OCI-LY7 (cell line): ENCODE measurements at places on chromosomes 12 and 14.
A peak's percentile ranks its signal among the peaks of the same experiment; 100 is the strongest.

GRCh38 chr12:51048661-51049251 lies 629 bp downstream of the LETMD1 start:
- DNase-seq: peak; percentile 41

- no peak for DNase-seq
These were observed 2.0 kb upstream of the OAS3 start for GRCh38 chr12:112936264-112936663.

DNA sequence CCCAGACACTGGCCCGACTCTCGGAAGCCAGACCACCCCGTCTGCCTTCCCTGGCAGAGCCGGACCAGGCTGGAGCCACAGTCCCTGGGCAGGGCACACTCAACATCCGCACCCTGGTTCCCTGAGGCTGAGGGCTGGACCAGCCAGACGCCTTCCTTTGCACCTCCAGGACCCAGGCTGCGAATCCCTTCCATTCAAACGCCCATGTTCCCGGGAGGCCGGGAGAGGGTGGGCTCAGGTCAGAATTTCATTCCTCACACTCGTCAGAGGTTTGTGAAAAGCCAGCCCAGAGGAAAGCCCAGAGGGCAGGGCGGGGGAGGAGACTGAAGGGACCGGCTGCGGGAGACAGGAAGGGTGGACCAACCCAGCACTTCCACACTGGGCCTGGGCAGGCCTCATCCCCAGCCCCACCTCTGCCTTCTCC lies 58.7 kb downstream of the LRRC74A start:
- no peak for DNase-seq

GRCh38 chr12:92065018-92065499 lies 80.6 kb downstream of the BTG1 start:
- peak; percentile 23 for DNase-seq

- DNase-seq: no peak
These were observed 695.7 kb upstream of the USP15 start for GRCh38 chr12:61564466-61564865.

DNA sequence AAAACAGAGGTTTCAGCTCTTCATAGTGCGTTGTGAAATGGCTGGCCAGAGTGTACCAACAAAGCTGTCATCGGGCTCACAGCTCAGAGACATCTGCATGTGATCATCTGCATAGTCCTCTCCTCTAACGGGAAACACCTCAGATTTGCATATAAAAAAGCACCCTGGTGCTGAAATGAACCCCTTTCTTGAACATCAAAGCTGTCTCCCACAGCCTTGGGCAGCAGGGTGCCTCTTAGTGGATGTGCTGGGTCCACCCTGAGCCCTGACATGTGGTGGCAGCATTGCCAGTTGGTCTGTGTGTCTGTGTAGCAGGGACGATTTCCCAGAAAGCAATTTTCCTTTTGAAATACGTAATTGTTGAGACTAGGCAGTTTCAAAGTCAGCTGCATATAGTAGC lies 14.3 kb upstream of the PAPLN start:
- DNase-seq: peak; percentile 31

DNA sequence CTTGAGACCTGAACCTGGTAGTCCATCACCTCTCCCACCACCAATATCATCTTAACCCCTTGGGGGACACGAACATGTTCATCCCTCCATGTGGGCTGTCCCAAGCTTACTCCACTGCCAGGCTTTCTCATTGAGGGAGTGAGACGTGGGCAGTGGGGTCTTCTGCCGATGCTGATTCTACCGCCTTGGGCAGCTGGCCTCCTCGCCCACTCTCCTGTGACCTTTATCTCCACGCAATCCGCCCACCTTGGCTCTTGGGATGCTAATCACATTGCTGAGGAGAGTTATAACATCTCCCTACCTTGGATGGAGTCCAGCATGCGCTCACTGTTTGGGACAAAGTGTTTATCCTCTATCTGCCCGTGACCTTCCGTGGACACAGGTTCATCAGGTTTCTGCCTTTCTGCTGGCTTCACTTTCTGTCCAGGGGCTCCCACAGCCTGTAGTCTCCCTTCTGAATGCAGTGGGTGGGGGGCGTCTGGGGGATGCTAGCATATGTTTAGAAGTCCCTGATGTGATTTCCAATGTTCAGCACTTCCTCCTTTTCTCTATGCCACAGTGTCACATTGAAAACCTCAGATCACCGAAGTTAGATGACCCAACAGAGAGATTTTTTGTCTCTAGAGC lies 53.2 kb upstream of the ESRRB start:
- no peak for DNase-seq

DNA sequence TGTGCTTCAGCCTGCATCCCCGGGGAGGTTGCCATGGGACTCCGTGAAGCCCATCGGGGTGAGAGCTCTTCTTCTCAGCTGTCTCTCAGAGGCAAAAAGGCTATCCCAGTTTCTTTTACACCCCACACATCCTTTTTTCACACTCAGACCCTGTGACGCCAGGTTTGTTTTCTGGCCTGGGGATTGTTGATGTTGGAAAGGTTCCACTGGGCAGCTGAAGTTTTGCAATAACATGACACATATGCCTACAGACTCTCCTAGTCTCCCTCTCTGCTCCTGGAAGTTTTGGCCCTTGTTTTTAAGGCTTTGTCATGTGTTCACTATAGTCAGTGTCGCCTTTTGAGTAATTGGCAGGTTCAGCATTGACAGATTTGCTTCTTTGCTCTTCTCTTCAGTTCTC lies 118.6 kb downstream of the SMOC1 start:
- DNase-seq: no peak

- DNase-seq: no peak
These were observed 4.4 kb downstream of the DUSP16 start for GRCh38 chr12:12558291-12558690.

- peak; percentile 59 for DNase-seq
These were observed 1.9 kb downstream of the ATXN2 start for GRCh38 chr12:111596985-111597830.

DNA sequence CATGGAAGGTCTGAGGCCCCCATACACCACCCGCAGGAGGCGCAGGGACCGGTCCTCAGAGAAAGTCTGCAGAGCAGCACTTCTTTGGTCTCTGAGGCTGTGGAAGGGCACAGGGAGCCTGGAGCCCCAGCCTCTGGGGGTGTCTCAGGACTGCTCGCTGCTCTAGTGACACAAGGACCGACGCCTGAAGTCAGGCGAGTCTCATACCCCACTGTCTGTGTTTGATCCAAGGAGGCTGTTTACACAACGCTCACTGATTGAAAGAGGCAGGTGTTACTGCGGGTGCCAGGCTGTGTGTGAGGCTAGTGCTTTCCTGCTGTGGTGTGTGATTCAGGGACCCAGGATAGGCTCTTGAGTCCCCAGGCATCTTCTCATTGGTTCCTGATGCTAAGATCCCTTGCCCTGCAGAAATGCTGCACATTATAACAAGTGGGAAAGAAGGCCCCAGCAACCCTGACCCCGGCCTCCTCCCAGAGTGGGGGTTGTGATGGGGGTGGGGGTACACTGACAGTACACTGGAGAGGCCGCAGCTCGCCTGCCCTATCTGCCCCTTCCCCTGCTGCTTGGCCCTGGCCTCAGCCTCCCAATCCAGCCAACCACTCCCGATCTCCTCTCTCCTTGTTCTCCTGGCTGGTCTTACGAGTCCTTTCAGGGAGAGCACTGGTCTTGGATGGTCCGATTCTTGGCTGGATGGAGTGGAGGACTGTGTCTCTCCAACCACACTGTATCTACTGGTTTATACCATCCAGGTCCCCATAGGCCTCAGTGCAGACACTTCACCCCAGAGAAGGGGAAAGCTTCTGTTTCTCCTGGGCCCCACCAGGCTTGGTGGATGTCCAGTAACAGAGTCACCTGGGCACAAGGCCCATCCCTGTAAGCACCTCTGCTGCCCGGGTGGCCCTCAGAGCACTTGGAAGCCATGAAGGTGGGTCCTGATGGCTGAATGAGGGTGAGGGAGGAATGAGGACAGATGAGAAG lies 6.6 kb downstream of the CACNA2D4 start:
- DNase-seq: no peak

DNA sequence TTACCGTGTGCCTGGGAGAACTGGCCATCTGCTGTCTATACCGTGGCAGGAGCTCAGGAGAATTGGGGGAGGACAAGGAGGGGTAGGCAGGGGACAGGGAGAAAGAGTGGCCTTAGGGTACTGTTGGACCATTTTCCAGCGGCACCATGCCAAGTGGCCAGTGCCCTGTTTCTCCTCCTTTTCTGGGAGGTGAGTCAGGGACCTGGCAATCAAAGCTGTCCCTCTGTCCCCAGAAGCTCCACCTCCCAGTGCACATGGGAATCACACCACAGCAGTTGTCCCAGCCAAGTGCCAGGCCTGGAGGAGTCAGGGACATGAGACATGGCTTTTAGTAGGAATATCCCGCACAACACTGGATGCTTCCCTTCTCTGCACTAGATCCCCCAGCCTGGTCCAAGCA lies 118.0 kb downstream of the GCH1 start:
- DNase-seq: no peak

GRCh38 chr12:89344862-89345202 lies 7.5 kb downstream of the DUSP6 start:
- no peak for DNase-seq

- DNase-seq: no peak
These were observed 203.8 kb downstream of the CALM1 start for GRCh38 chr14:90600619-90601018.

- DNase-seq: no peak
These were observed 1.7 kb downstream of the WNT1 start for GRCh38 chr12:48979602-48980388.

GRCh38 chr14:52422650-52423356 lies 108.7 kb downstream of the PTGER2 start:
- DNase-seq: no peak

DNA sequence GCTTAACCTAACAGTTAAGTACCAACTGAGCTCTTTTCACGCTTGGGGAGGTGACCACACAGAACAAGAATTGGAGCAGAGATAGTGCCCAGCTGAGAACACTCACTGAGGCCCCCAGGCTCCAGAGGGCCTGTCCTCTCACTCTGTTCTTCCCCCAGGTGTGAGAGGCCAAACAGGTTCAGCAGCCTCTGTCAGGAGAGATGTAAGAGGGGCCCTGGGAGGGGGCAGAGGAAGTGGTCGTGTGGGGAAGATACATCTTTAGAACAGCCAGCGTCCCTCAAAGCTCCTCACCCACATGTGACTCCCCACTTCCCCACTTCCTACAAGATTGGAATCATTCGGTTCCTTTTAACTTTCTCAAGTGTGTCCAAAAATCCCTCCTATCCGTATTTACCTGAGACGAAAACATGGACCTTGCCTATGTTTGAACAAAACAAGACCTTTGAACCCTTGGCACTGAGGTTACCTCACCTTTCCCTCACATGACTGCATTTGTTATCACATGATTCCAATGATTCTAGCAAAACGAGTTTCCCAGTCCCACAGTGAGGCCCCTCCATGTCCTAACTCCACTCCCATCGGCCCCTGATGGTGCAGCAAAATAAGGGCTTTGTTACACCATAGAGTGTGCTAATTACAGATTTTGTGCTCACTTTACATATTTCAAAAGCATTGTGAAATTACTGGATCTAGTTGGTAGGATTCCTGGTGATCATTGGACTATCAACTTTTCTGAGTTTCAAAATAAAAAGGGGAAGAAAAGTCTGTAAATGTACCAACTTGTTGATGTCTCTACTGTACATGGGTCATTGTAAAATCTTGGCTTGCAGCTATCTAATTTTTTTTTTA lies 40.0 kb upstream of the PAPOLA start:
- DNase-seq: no peak
